Forelimb muscle (tissue), 1 donor: ENCODE measurements at places on chromosomes 16 and 17. TPM values are rescaled to one million over a fixed set of nuclear protein-coding genes. Genes with fewer than 3 reads are reported as not detected.

- DNase-seq: no peak
Observed at GRCh38 chr17:57943140-57943539, 12.1 kb downstream of the CUEDC1 start.

Gene ABCC11
- 0.18 TPM for polyA plus RNA-seq

GRCh38 chr17:37310940-37311339, 64.8 kb upstream of the C17orf78 start:
- no peak for DNase-seq

Gene ABCA10
- 9.5 TPM for polyA plus RNA-seq

DNA sequence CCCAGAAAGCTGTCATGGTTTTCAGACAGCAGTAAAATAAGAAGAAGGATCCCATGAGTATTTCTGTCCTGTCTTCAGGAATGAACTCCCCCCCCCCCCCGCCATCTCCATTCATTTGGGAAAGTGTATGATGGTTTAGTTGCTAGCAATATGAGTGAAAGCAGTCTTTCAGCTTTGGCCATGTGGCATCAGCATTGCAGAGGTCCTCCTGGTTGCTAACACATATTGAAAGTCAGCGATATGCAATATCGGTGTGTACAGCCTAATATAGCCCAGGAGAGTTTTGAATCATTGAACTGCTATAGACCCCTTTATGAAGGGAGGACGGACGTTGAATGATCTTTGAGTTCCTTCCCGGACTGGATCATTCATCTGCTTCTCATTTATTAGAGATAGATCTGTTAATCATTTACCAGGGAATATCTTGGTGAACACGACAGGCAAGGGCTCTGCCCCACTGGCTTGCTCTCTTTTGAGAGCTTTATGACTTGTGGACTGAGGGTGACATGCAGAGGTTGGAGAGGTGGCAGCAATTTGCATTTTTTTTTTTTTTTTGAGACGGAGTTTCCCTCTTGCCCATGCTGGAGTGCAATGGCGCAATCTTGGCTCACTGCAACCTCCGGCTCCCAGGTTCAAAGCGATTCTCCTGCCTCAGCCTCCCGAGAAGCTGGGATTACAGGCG, 25.2 kb downstream of the DEF8 start:
- no peak for DNase-seq

Gene MGAT5B
- polyA plus RNA-seq: 0.38 TPM

GRCh38 chr16:89146211-89147005, 25.1 kb upstream of the CDH15 start:
- no peak for DNase-seq

DNA sequence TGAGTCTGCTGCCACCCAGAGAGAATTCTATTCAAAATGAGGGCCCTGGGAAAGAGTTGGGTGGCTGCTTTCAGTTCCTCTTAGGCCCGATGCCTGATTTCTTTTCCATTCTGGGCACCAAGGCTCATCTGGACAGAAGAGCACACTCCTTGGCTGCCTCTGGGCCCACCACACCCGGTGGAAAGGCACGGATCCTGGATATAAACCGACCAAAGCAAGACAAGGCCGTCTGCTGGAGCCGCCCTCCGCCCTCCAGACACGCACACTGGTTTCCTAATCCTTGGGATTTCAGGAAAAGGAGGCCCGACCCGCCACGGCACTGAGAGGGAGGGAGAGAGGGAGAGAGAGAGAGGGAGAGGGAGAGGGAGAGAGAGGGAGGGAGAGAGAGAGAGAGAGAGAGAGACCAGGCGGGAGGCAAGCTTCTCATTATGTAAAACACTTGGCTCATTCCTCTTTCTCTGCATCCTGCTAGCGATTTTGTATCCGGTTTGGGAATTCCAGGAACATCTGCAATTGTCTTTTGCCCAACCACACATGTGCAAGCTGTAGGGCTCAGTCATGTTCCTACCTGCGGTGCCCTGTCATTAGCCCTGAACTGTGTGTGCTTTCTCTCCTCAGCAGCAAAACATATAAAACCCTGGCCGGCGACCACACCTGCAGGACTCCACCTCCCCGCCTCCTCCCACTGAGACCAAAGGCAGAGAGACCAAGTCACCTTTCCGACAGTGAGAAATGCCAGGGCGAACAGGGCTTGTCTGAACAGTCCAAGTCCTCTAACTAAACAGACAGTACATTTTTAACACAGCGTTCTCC, 347.2 kb downstream of the SOX9 start:
- DNase-seq: peak; percentile 57

- DNase-seq: no peak
Observed at GRCh38 chr17:40963838-40964237, 2.9 kb downstream of the KRT39 start.

Gene TP53TG3D
- polyA plus RNA-seq: not detected

DNA sequence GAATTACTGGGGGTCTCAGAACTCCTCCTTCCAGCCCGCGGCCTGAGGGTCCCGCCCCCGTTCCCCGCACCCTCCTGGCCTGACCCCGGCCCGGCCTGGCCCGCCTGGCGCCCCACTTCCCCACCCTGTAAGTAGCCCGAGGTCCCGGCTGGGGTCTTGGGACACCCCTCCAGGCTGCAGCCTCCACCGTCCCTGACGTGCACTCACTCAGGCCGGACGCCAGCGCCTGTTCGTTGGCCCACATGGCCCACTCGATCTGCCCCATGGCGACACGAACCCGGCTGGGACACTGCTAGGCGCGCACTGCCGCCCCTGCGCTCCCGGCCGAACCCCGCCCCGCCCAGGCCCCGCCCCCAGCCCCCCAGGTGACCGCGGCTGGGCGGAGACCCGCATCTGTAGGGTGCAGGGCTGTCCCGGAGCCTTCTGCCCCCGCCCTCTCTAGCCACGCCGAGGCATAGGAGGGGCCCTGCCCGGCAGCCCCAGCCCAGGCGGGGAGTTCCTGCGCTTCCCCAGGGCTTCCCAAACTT, at the start of gene CYBA:
Gene CYBA, minus strand, starts transcription at position 305 of the 527 bp plus-strand sequence. Its CDS starts 40 bp downstream, at position 265.
- DNase-seq: no peak

GRCh38 chr17:69461951-69462369, 47.5 kb downstream of the MAP2K6 start:
- no peak for DNase-seq

Gene TMEM114
- not detected for polyA plus RNA-seq

Gene PRSS27
- polyA plus RNA-seq: 1.4 TPM

DNA sequence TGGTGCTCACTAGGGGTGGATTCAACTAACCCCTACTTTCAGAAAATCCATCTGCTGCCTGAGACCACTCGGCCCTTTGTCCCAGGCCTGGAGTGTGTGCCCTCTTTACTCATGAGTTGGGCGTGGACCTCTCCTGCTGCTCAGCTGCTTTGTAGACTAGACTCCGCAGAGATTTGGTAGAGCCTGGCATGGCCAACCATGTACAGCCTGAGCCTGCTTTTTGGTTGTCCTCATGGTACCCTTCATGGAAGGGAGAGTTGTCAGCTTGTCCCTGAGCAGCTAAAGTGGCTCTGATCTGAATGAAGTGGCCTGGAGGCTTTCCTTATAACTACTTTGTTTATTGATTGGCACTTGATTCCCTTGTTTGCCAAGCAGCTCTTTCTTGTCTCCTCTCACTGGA, 1.5 kb downstream of the EDC4 start:
- DNase-seq: no peak

DNA sequence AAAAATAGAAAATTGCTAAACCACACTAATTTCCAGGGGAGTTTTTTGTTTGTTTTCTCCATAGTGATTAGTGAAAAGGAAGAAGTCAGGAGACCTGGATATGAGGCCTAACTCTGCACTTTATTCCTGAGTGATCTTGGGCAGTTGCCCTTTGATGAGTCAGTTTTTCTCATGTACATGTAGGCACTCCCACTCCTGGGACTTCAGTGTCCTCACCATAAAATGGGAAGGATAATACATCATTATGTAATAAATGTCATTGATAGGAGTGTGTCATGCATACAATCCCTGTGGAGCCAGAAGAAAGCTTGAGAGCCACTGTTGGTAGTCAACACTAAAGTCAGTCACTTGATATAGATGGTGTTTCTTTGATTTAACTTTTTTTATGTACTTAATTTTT, 32.5 kb downstream of the WIPF2 start:
- peak; percentile 58 for DNase-seq

Gene KRTAP9-2
- polyA plus RNA-seq: not detected

DNA sequence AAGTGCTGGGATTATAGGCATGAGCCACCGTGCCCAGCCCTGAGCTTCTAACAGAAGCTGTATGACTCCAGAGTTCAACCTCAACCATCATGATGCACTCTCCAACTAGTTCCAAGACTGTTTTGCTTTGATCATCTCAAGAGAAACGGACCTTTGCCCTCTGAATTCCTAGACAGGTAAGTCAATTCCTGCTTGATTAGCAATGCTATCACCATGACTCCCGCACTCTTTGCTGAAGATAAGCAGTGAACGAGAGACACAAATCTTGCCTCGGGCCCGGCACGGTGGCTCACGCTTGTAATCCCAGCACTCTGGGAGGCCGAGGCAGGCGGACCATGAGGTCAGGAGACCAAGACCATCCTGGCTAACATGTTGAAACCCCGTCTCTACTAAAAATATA, 22.2 kb downstream of the ANKFY1 start:
- no peak for DNase-seq

Gene TAC4
- polyA plus RNA-seq: 1.8 TPM

Gene CCL5
- 1.2 TPM for polyA plus RNA-seq

Gene EXOC3L1
- polyA plus RNA-seq: 12.9 TPM

Gene NDRG4
- polyA plus RNA-seq: 11.7 TPM

DNA sequence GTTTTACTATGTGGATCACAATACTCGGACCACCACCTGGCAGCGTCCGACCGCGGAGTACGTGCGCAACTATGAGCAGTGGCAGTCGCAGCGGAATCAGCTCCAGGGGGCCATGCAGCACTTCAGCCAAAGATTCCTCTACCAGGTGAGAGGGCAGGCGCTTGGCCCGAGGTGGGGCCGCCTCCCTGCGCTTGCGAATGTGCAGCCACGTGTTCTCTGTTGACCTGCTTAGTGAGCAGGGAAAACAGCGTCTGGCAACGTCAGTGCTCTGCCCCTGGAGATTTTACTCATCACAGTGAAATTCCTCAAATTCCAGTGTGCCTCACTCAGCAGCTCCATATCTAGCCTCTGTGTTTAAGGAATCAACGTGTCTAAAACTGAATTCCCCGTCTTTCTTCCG, 33.4 kb upstream of the CLEC18A start:
- DNase-seq: no peak

GRCh38 chr16:55471448-55472097, 7.4 kb upstream of the MMP2 start:
- no peak for DNase-seq

DNA sequence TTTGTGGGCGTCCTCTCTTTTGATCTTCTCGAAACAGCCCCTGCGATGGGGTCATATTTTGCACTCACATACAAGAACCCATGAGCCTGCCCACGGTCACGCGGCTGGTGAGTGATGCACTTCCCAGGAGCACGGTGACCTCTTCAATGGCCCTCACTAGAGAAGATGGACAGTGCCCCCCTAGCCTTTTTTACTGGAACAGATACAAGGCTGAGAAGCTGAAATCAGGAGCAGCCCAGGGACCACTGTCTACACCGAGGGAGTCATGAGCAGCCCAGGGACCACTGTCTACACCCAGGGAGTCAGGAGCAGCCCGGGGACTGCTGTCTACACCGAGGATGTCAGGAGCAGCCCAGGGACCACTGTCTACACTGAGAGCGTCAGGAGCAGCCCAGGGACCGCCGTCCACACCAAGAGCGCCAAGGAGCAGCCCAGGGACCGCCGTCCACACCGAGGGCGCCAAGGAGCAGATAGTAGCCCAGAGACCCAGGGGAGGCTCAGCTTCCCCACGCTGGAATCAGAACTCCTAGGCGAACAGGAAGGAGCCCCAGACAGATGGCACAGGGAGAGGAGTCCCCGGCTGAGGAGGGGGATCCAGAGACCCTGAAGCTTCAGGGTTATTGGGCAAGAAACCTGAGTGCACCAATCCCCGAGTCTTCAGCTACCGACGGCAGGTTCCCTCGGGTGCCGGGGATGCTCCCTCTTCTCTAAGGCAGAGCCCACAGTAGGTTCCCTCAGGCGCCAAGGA, 23.7 kb downstream of the ACSF3 start:
- DNase-seq: no peak

GRCh38 chr16:57962756-57963155, 8.2 kb downstream of the CNGB1 start:
- DNase-seq: no peak

Gene PGS1
- polyA plus RNA-seq: 26.3 TPM

DNA sequence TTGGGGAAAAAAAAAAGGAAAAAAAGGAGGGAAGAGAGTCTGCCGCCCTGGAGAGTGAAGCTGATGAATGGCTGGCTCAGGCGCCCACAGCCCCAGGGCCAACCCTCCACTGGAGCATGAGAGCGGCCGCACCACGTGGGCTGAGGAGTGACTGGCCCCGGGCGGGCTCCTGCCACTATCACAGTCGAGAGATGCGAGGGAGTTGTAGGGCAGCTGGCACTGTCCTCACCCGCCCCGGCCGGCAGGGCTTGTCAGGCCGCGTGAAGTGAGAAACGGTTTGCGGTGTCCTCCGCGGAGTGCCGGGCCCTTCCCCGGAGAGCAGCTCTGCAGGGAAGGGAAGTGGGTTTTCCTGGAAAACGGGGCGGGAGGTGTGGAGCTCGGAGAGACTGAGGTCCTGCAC, 45.9 kb downstream of the JPH3 start:
- DNase-seq: no peak

Gene C1QTNF8
- not detected for polyA plus RNA-seq
